Activated CD4-positive, alpha-beta memory T cell treated with anti-CD3 and anti-CD28 coated beads, Interleukin-2, amount 10 ng/mL, durations not matched to agents 7 days and 5 days (primary cell): ENCODE measurements at places on chromosomes 7 and 10. TPM values are rescaled to one million over a fixed set of nuclear protein-coding genes. Genes with fewer than 3 reads are reported as not detected.

DNA sequence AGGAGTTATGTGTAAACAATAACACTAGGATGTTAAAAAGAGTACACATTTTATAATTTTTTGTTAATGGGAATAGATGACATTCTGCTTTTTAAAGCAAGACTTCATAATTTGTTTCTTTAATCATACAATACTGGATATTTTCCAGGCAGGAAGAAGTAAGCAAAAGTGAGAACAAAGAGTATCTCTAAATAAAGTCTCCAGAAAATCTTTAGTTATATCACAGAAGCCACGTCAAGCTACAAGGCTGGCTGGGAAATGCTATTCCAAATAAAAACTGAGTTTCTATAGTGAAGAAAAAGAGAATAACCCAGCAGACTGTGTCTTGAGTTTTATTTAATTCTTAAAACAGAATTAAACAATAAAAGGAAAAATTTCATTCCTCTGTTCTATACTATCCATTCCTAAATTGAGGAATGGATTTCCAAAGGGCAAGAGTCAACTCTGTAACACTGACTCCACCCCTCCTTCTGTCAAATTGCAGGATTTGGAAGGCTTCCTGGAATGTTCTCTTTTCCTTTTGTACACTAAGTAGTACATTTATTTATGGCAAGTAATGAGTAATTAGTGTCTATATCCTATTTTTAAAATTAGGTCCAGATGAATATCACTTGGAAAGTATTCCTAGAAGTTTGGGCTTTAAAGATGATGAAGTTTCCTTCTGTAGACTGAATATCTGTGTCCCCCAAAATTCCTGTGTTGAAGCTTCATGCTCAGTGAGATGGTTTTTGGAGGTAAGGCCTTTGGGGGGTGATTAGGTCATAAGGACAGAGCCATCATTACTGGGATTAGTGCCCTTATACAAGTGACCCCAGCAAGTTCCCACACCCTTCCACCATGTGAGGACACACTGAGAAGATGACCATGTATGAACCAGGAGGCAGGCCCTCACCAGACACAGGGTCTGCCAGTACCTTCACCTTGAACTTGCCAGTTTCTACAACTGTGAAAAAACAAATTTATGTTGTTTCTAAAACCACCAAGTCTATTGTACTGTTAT is 290.9 kb downstream of the CRPPA start:
- no peak for DNase-seq
- H3K36me3 ChIP-seq = no peaks in the 10 kb centered on the region
- no peak overlapping the region for H3K27ac ChIP-seq
- no peaks in the 10 kb centered on the region for H3K27me3 ChIP-seq
- H3K4me3 ChIP-seq = no peak overlapping the region
- no peaks in the 10 kb centered on the region for H3K4me1 ChIP-seq

- H3K36me3 ChIP-seq = peaks cover 12% of the 10 kb centered on the region
- peaks cover 14% of the 10 kb centered on the region for H3K4me1 ChIP-seq
- H3K4me3 ChIP-seq = no peak overlapping the region
- H3K27ac ChIP-seq = no peak overlapping the region
- no peaks in the 10 kb centered on the region for H3K27me3 ChIP-seq
- DNase-seq = no peak
Observed at GRCh38 chr7:127824682-127825081, 172.7 kb downstream of the SND1 start.

DNA sequence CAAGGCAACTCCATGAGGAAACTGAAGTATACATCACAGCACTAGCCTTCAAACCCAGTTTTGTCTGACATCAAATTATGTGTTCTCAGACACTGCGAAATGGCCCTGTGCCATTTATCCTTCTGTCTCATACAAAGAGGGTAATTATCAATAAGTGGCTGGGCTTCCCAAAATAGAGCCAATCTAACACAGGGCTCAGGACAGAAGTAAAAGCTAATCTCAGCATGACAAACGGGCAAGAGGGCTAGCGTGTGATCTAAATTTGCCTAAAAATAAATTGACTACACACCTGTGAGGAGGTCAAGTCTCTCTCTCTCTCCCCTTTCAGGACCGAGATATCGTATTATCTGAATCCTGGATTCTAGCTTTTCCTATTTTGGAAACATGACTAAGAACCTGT is 67.2 kb downstream of the DGKB start:
- H3K4me1 ChIP-seq = no peaks in the 10 kb centered on the region
- H3K4me3 ChIP-seq = no peak overlapping the region
- no peaks in the 10 kb centered on the region for H3K27me3 ChIP-seq
- no peak overlapping the region for H3K27ac ChIP-seq
- no peaks in the 10 kb centered on the region for H3K36me3 ChIP-seq

- peak; percentile 73 for DNase-seq
- H3K4me1 ChIP-seq = peaks cover 50% of the 10 kb centered on the region
- H3K36me3 ChIP-seq = peaks cover 38% of the 10 kb centered on the region
- H3K4me3 ChIP-seq = peak overlapping the region; percentile 79
Observed at GRCh38 chr7:157139111-157139809, 534 bp downstream of the UBE3C start.

GRCh38 chr10:98272656-98273055 is 4.7 kb upstream of the LOXL4 start:
- no peak overlapping the region for H3K4me3 ChIP-seq
- H3K27me3 ChIP-seq = peaks cover 43% of the 10 kb centered on the region
- H3K27ac ChIP-seq = no peak overlapping the region
- no peaks in the 10 kb centered on the region for H3K36me3 ChIP-seq

DNA sequence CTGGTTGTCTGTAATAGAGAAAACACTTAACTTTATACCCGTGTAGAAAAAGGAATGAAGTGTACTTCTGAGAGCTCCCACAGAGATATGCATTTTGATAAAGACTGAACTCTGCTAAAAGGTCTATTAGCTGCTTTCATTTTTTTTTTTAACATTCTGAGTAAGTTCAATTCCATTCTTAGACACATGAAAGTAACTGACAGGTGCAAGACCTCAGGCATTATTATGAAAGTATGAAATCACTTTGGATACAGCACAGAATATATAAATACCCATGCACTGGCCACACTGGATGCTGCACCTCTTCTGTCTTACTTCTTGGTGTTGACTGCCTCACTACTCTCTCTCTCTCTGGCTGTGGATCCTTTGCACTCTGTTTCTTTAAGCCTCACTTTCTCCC is 46.2 kb downstream of the VWDE start:
- no peaks in the 10 kb centered on the region for H3K4me1 ChIP-seq
- H3K27ac ChIP-seq = no peak overlapping the region
- H3K27me3 ChIP-seq = no peaks in the 10 kb centered on the region
- no peak for DNase-seq
- H3K4me3 ChIP-seq = no peak overlapping the region

The SFRP4 gene
- not detected for total RNA-seq

The NRG3 gene
- not detected for total RNA-seq

The MRLN gene
- total RNA-seq = not detected
